ENCODE measurements at places on chromosomes 13 and 19.
A peak's percentile ranks its signal among the peaks of the same experiment; 100 is the strongest.

GRCh38 chr19:2977746-2978138, 378 bp downstream of the TLE6 start:
- no peak for DNase-seq

GRCh38 chr13:75092143-75092542, 389.8 kb downstream of the TBC1D4 start:
- DNase-seq: no peak

GRCh38 chr13:52644108-52644507, 1.9 kb downstream of the HNRNPA1L2 start:
- DNase-seq: no peak

- no peak for DNase-seq
Measured at GRCh38 chr19:6068711-6069110, 41.6 kb downstream of the RFX2 start.

DNA sequence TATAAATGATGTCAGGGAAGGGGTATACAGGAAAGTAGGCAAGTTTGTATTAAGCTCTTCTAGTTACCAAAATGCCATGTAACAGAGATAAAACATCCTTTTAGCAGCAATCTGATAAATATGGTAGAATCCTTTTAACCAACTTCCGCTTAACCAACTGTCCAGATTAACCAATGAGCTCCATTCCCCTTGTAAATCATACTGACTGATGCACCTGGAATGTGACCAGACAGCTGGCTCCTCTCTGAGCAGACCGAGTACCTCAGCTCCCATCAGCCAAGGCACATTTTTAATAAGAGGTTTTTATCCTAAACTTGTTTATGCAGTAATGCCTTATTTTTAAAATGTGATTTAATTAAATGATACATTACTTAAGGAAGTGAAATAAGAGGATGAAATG, 66.4 kb downstream of the KLF12 start:
- peak; percentile 37 for DNase-seq

GRCh38 chr13:20412691-20413355, 112.8 kb downstream of the CRYL1 start:
- peak; percentile 24 for DNase-seq

- DNase-seq: no peak
Measured at GRCh38 chr19:53659292-53659691, 27.5 kb downstream of the DPRX start.

DNA sequence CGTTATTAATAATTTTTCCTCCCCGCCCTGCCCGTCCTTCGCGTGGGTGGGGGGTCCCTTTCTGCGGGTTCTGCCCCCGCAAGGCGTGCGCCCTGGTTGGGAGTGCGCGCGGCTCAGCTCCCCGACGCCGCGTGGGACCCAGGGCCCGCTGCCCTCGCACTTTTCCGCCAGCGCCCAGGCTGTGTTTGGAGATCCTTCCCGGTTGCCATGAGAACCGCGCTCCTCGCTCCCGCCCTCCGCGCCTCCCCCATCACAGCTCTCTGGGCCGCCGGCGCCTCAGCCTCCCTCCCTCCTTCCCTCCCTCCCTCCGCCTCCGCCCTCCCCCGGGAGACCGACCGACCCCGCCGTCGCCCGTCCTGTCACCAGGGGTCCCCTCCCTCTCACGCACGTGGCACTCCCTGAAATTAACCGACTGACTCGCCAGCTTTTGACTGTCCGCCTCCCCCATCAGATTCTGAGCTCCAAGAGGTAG, 2.4 kb upstream of the SSBP4 start:
- DNase-seq: peak; percentile 91

GRCh38 chr13:49627831-49628652, at the start of gene ARL11:
Gene ARL11, plus strand, starts transcription at chr13:49628507. Its CDS starts 1,941 bp downstream, at chr13:49630448.
- DNase-seq: no peak

DNA sequence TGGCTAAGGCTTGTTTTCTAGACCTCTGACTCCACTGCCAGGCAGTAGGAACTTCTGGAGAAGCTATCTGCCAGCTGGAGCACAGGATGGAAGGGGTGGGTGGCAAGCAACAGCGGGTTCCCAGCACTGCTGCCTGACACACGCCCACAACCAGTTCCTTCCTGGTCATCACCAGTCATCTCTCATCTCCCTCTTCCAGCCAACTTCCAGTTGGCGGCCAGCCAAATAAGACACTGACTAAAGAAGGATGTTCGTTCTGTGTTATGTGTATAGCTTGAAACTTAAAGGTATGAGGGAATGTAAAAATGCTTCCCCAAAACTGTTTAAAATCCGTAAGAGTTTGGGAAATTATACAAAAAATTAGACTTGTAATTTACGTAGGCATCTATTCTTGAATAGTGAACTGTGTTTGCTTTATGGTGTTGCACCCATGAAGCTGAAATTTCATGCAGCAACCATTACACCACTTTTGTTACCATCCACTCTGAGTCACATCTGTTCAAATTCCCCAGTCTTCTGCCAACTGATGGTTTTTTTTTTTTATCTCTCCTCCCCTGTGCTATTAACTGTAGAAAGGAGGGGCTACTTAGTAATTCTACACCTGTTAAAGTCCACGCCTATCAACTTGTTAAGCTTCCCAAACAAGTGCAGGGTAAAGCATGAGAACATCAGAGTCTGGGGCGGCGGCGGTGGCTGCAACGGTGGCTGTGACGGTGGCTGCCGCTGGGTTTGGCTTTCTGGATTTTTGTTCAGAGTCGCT, 86.2 kb upstream of the FRY start:
- peak; percentile 71 for DNase-seq

GRCh38 chr13:100875392-100876043, 200.9 kb upstream of the TMTC4 start:
- DNase-seq: peak; percentile 97

GRCh38 chr13:74129500-74130191, 4.6 kb downstream of the KLF12 start:
- no peak for DNase-seq

DNA sequence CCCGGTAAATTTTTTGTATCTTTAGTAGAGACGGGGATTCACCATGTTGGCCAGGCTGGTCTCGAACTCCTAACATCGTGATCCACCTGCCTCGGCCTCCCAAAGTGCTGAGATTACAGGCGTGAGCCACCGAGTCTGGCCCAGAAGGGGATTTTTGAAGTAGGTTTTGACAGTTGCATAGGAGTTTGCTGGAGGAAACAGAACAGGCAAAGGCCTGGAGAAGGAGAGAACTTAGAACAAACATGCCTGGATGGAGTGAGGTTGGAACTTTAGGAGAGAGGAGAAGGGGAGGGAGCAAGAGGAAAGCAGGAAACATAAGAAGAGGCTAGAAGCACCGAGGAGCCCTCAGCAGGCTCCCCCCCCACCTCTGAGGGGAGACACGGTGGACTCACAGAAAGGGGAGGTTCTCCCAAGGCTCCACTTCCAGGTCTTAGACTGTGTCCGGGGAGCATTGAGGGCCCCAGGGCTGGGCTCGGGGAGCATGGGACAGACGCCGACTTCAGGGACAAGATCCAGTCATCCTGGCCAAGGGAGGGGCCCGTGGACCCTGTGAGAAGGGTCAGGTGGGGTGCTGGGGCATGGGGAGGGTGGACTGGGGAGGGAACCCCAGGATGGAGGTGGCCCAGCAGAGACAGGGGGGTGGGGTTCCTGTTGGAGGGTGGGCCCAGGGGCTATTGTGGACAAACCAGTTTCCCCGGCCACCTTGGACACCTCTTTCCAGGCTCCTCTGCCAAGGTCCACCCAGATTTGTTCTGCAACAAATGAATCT, 1.8 kb upstream of the FBN3 start:
- DNase-seq: no peak

DNA sequence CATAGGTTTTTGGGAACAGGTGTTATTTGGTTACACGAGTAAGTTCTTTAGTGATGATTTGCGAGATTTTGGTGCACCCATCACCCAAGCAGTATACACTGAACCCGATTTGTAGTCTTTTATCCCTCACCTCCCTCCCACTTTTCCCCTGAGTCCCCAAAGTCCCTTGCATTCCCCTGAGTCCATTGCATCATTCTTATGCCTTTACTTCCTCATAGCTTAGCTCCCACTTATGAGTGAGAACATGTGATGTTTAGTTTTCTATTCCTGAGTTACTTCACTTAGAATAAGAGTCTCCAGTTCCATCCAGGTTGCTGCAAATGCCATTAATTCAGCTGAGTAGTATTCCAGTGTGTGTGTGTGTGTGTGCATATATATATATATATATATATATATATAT, 97.2 kb upstream of the EDNRB start:
- DNase-seq: no peak

DNA sequence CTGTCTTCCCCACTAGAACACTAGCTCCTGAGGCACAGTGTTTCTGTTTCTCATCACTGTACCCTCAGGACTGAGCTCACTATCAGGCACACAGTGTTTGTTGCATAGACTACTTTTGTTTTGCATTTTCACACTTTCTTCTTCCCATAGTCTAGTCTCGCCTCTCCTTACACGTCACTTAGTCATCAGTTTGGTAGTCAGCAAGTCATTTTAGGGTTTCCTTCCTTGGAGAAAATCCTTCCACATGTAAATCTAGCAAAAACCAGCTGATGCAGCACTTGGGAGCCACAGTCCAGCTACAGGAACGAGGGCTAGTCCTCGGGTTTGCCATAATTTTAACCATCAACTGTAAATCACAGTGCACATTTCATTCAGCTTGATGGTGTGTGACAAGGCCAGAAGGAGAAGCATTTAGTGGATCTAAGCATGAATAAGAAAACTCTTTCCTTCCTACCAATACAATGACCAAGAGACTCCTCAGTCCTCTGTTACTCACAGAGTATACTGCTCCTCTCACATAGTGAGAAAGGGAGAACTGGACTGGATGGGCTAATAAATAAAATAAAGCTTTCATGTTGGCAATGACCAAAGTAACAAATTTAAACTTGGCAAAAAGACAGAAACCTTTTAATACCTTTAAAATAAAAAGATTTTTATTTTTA, 221.0 kb downstream of the KLF12 start:
- DNase-seq: peak; percentile 76

DNA sequence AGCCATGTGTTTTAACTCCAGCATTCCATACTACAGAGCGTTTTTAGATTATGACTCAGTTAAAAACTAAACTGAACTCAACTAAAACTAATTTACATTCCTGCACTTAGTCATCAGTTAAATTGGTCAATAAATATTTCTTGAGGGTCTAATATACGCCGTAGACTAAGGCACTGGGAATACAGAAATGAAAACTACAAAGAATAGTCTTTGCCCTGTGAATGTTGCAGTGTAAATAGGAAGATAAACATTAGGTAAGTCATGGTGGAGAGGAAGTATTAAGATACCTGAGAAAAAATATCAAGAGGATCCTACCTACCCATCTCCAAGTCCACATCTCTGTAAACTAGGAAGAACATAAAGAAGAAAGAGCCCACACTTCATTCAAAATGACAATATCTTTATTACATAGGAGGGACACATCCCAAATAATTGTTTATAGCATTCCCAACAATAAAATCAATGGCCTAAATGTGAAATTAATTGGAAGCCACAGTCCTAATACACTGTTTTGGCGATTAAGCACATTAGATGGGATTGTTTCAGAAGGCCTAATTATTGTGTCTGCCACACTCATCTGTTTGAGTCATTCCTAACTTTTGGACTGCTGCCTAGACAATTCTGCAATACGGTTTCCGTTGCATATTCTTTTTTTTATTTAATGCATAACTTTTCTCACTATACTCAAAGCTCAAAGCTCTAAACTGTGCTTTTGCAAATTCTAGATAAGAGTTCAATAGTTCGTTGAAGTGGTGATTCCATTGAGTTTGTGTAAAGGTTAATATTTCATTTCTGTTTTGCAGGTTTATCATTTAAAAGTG, 52.9 kb downstream of the MBNL2 start:
- peak; percentile 91 for DNase-seq

DNA sequence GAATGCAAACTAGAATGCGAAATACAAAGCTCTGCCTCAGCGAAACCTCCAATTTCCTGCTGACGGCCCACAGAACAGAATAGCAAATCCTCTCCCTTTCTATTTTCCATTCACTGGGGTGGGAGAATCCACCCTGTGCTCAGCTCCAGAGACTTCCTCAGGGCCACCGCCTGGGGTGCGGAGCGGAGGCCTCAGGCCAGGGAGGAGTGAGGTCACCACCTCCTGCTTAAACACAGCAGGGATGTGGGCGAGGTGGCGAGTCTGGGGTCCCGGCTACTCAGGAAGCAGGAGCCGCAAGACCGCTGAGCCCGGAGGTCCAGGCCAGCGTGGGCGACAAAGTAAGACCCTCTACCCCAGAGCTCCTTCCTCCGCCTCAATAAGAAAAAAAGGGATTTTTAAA, 666 bp upstream of the ZNF320 start:
- peak; percentile 4 for DNase-seq

DNA sequence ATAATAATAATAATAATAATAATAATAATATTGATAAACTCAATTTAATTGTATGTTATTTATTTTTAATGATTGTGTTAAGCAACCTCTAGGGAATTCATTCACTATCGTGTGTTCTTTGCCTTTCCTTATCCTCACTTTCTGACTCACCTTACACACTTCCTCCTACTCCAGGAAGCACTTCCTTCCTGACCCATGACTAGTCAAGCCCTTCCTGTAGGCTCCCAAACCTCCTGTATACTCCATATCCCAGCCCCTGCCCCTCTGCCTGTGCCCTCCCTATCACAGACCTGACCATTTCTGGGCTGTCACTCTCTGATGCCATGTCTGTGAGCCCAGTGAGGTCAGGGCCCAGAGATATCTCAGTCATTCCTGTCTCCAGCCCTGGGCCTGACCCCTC, 7.6 kb downstream of the LGALS4 start:
- DNase-seq: no peak

GRCh38 chr13:86567119-86567518, 767.9 kb upstream of the SLITRK6 start:
- no peak for DNase-seq

DNA sequence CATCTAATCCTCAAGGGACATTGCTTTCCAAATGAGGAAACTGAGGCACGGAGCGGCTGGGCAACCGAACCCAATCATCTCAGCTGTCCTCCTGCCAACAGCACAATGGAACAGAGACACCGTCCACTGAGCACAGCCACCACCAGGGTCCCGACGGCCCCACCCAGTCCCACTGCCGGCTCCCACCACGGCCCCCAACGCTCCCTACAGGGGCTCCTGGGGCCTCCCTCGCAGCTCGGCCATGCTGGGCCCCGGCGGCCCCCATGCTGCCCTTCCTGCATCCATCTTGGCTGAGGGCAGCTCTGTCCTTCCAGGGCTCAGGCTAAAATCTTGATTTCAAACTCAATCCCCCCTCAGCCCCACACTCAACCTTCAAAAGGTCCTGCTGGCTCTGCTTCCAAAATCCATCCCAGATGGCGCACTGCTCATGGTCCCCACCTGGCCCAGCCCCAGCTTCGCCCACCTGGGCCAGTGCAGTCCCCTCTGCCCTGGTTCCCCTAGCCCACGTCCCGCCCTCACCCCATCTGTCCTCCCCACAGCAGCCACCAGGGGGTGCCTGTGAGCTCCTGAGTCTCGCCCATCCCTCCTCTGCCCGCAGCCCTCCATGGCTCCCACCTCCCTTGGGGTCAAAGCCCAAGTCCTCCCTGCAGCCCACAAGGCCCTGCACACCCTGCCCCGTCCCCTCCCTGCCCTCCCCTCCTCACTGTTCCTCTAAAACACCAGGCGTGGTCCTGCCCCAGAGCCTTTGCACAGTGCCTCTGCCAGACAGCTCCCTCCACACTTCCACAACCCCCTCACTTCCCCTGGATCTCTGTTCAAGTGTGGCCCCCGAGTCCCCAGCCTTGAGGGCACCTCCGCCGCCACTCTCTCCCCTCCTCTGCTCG, 7.9 kb downstream of the PIP5K1C start:
- DNase-seq: no peak
